CD8-positive, alpha-beta memory T cell (primary cell): ENCODE measurements at places on chromosomes 11 and 22.

DNA sequence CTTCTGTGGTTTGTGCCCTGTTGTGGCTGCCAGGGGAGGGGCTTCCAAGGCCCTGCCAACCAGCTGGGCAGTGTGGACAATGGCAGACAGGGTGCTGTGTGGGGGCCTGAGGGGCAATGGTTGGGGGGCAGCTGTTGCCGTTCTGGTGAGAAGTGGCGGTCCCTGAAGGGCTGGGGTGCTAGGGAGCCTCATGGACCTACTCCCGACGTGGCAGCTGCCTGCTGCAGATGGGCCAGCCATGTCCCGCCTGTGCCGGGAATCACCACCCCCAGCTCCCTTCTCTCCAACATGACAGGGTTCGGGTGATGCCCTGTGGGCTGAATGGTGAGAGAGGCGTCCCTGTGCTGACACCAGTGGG lies 74.2 kb downstream of the KCNQ1 start:
- DNase-seq: no peak

- DNase-seq: no peak
These were observed 9.8 kb upstream of the SEC14L6 start for GRCh38 chr22:30556388-30556787.

DNA sequence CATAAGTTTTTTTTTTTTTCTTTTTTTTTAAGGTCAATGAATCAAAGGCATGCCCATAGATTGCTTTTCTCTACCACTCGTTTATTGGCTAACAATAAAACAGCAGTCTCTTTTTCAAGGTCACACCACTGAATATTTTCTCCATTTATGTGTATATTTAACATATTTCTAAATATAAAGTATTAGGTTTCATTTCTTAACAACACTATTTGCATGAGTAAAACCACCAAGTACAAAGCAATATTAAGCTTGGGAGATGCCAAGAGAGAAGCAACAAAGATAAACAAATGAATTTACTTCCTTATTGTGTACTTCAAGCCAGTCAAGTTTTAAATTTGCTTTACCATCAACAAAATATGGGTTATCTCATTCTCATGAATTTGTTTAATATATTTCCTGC lies 708.9 kb upstream of the CCDC179 start:
- DNase-seq: no peak

- DNase-seq: no peak
These were observed 12.5 kb downstream of the TP53I11 start for GRCh38 chr11:44938066-44938691.

GRCh38 chr22:39176143-39176713 lies 23.7 kb upstream of the CBX7 start:
- no peak for DNase-seq

DNA sequence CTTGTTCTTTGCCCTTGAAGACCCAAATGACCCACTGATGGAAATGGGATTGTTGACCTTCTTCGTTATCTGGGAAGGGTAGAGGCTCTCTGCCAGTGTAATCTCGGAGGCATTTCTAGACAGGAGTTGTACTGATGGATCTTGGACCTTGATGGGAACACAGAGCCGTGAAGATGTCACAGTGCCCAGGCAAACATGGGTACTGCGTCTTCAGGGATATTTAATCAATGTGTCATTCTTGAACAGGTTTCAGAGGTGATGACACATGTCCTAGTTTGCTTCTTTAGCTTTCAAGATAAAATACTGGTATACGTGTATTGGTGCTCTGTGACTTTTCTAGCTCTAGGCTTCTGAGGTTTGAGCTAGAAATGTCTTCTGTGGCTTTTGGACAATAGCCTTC lies 6.2 kb downstream of the LDLRAD3 start:
- DNase-seq: no peak
